ENCODE measurements at places on chromosomes 7 and 10. TPM values are rescaled to one million over a fixed set of nuclear protein-coding genes. Genes with fewer than 3 reads are reported as not detected.

The PTF1A gene
- not detected for total RNA-seq

The KIAA1549 gene
- 2.1 TPM for total RNA-seq

The ZNF503 gene
- total RNA-seq = 6.8 TPM

- no peak for DNase-seq
These were observed 12.9 kb downstream of the ZYX start for GRCh38 chr7:143394068-143394467.
